ENCODE measurements at places on chromosomes 12 and 14.
A peak's percentile ranks its signal among the peaks of the same experiment; 100 is the strongest.

DNA sequence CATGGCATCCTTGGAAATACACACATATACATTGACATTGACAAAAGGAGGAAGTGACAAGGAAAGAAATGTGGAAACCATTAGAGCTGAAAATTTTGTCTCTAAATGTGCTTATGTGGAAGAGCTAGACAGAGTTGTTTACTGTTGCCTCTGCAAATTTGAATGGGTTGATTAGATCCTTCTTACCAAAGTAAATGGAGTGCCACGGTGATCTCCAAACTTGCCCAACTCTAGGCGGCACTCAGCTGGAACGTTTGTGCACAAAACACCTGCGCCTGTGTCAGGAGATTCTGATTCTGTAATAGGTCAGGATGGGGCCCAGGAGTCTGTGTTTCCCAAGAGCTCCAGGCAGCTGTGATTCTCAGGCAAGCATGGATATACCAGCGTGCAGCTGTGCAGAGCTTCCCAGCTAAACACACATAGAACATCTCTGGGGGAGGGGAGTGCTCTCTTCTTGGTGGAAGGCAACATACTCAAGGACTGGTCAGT, 77.8 kb upstream of the BDKRB2 start:
- no peak for DNase-seq

DNA sequence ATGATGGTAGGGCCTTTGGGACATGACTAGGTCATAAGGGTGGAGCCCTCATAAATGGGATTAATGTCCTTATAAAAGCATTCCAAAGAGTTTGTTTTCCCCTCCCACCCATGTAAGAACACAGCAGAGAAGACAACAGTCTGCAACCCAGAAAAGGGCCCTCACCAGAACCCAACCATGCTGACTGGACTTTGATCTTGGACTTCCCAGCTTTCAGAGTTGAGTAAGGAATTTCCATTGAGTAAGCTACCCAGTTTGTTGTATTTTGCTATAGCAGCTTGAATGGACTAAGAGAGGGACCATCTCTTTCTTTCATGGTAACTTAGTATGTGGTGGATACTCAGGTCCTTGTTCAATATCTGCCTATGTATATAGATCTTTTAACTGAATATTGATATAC, 2.9 kb upstream of the SPX start:
- DNase-seq = no peak

DNA sequence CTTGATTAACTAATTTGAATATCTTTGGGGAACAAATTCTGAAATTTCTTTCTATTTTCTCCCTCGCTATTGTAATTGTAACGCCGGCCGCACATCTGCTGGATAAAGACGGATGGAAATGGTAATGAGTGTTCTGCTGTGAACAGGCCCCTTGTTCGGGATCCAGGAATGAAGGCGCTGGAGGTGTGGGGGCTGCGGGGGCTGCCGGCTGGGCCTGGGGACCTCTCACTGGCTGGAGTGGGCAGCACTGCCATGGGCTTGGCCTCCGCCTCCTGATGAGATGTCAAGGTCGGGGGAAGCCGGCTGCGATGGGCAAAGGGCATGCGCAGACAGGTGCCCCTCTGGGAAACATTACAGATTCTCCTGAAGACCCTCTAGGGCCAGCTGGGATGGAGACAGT, 175.4 kb downstream of the PHETA1 start:
- DNase-seq = no peak

GRCh38 chr12:6752167-6752920, 597 bp downstream of the MLF2 start:
- no peak for DNase-seq

DNA sequence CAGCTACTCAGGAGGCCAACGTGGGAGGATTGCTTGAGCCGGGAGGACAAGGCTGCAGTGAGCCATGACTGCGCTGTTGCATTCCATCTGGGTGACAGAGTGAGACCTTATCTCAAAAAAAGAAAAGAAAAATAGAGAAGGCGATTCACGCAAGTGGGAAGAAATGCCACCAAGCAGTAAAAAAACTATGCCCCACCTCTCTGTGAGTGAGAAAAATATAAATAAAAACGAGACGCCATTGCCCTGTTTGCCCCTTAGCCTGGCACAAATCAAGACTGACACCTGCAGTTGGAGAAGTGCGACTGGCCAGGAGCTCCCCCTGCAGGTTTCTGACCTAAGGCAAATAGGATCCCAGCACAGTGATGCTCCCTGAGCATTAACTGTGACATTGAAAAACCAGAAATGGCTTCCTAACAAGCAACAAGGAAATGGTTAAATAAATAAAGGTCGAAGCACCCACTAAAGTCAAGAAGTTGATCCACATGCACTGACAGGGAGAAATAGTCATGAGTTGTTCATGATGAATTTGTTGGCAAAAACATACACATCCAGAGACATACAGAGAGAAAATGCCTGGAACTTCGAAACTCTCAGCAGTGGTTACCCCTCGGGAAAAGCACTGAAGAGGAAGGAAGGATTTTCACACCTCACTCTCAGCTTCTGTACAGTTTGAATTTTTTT, 21.1 kb downstream of the GSC start:
- no peak for DNase-seq

- no peak for DNase-seq
Measured at GRCh38 chr14:87030197-87030596, 962.8 kb downstream of the GALC start.

GRCh38 chr12:25063873-25064628, 115.2 kb upstream of the BCAT1 start:
- no peak for DNase-seq

GRCh38 chr14:20470603-20470901, 1.3 kb downstream of the PNP start:
- no peak for DNase-seq

- no peak for DNase-seq
Measured at GRCh38 chr12:74111688-74112360, 425.8 kb upstream of the ATXN7L3B start.

- no peak for DNase-seq
Measured at GRCh38 chr12:40165179-40165578, 59.3 kb upstream of the SLC2A13 start.

- DNase-seq = no peak
Measured at GRCh38 chr14:41872931-41873685, 266.4 kb downstream of the LRFN5 start.

DNA sequence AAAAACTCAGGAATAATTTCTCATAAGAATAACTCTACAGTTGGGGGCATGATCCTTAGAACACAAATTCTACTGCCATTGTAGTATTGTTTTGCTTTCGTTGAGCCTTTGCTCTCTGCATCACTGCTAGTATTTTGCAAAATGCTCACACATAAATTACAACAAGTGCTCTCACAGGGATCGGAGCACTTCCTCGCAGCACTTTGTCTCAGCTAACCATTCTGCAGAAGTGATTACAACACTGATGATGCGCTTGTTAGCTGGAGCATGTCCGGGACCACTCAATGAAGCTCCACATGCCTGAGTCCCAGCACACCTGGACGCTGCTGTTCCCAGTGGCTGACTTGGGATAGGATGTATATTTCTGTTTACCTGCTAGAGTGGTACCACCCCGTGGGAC, 31.6 kb downstream of the MOAP1 start:
- DNase-seq = no peak

GRCh38 chr12:47410383-47410782, 295.4 kb downstream of the RPAP3 start:
- DNase-seq = no peak

- DNase-seq = no peak
Measured at GRCh38 chr12:27806259-27806658, 26.2 kb upstream of the MANSC4 start.

GRCh38 chr12:27253347-27253746, 9.3 kb downstream of the STK38L start:
- DNase-seq = no peak

DNA sequence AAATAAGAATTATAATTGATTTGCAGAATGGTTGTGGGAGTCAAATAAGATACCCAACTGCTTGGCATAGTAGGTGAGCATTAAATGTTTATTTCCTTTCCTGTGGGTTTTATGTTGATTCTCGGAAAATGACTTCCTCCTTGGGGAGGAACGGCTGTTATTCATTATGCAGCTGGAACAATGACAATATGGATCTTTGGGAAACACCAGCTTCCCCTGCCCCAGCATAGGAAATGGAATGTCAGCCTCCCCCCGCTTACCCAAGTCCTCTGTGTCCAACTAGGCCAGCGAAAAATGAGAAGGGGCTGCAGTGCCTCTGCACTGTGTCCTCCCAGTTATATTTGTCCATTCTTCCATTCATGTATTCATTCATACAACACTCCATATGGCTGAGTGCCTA, 11.7 kb upstream of the CCDC177 start:
- no peak for DNase-seq

GRCh38 chr12:34399631-34400410, 377.5 kb downstream of the ALG10 start:
- DNase-seq = no peak

GRCh38 chr14:21308479-21309237, 28.8 kb downstream of the RPGRIP1 start:
- peak; percentile 62 for DNase-seq

DNA sequence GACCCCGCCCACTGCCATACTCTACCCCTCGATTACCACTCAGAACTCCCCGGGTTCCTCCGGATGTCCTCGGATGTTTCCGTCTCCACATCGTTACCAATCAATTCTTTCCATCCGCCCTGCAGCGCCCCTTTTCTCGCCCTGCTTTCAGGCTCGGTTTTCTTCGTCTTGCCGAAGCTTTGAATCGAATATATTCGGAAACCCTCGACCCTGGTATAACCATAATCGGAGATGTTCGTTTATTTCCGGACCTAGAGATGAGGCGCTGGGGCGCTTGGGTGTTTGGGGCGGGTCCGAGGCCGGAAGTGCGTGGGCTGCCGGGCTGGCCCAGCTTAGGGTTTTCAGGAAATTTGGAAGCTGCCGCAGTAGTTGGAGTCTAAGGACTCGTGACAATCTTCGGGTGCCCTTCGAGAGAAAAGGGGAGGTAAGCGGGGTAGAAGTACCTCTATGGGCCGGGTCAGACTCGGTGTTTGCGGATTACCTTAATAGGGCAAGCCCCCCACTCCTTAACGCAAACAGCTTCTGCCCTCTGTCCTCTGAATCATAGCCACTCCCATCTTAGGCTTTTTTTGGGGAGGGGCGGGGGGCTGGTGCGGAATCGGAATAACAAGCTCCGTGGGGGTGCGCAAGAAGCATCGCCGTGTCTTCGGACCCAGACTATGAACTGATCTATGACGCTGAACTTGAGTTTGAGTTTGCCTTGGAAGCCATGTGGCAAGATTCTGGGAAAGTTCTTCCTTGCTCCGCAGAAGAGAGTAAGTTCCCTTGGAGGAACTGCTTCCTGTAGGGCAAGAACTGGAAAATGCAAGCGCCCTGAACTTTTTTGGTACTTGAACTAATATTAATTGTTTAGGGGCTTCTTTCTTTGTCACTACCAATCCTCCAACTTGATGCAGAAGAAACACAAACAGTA, at the start of gene C14orf119:
TSS of gene C14orf119 (plus strand) at position 310 of the 913 bp plus-strand sequence. CDS start 2,154 bp downstream, outside the sequence.
- no peak for DNase-seq
